Activated CD4-positive, alpha-beta T cell treated with anti-CD3 and anti-CD28 coated beads, Interleukin-2, amount 10 ng/mL, durations not matched to agents 7 days and 5 days (primary cell): ENCODE measurements at places on chromosomes 13 and 19. TPM values are rescaled to one million over a fixed set of nuclear protein-coding genes. Genes with fewer than 3 reads are reported as not detected.

The IGLON5 gene
- not detected for total RNA-seq

- no peak overlapping the region for H3K4me3 ChIP-seq
- H3K36me3 ChIP-seq = no peaks in the 10 kb centered on the region
- no peak for DNase-seq
- no peaks in the 10 kb centered on the region for H3K4me1 ChIP-seq
Measured at GRCh38 chr19:11756965-11757364, 9.8 kb upstream of the ZNF441 start.

DNA sequence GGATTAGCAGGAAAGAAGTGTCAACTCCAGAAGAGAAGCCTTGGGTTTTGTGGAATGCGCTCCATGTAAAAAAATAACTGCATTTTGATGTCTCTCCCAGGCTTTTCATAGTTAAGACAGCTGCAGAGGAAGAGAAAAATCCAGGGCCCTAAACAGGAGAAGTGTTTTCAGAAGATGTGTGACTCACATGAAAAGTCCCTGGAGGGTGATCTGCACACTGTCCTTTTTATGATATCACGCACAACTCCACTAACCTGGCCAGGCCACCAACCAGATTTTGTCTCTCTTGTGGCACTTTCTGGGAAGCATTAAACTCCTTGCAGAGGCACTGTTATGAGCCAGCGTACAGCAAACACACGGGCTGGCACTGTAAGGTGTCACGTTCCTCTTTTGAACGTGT, 267.3 kb downstream of the FGF9 start:
- H3K4me3 ChIP-seq = no peak overlapping the region
- H3K27ac ChIP-seq = no peak overlapping the region
- no peaks in the 10 kb centered on the region for H3K36me3 ChIP-seq
- no peaks in the 10 kb centered on the region for H3K4me1 ChIP-seq
- DNase-seq = no peak

- DNase-seq = no peak
- no peak overlapping the region for H3K4me3 ChIP-seq
Measured at GRCh38 chr19:50387176-50387867, 3.2 kb downstream of the POLD1 start.
